ENCODE measurements at places on chromosomes 2 and 18. TPM values are rescaled to one million over a fixed set of nuclear protein-coding genes. Genes with fewer than 3 reads are reported as not detected.

DNA sequence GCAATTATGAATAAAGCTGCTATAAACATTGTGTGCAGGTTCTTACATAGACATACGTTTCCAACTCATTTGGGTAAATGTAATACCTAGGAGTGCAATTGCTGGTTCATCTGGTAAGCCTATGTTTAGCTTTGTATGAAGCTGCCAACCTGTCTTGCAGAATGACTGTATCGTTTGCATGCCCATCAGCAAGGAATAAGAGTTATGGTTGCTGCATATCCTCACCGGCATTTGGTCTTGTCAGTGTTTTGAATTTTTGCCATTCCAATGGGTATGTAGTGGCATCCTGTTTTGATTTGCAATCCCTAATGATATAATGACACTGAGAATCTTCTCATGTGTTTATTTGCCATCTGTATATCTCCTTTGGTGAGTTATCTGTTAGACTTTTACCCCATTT, 20.7 kb downstream of the CCDC150 start:
- H3K4me1 ChIP-seq = no peaks in the 10 kb centered on the region
- no peak overlapping the region for H3K27ac ChIP-seq
- H3K4me3 ChIP-seq = no peak overlapping the region

DNA sequence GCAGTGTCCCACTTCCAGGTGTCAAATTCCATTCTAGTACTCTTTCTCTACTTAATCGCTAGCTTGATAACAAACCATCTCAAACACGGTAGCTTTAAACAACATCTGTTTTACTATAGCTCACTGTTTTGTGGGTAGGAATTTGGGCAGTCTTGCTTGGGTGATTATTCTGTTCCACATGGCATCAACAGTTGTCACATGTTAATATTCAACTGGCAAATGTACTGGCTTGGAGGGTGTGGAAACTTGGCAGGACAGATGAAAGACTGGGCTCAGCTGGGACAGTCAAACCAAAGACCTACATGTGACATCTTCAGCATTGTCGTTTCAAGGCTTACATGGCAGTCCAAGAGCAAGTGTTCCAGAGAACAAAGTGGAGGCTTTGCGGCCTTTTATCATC, 241.8 kb downstream of the PTH2R start:
- no peaks in the 10 kb centered on the region for H3K36me3 ChIP-seq
- no peak for DNase-seq
- H3K4me3 ChIP-seq = no peak overlapping the region
- no peaks in the 10 kb centered on the region for H3K27me3 ChIP-seq

Gene GLS
- total RNA-seq = 415 TPM

Gene DOK1
- 17.6 TPM for total RNA-seq

GRCh38 chr2:230383453-230383852, 32.5 kb upstream of the SP100 start:
- no peak for DNase-seq
- H3K4me1 ChIP-seq = no peaks in the 10 kb centered on the region
- H3K27ac ChIP-seq = no peak overlapping the region
- H3K4me3 ChIP-seq = no peak overlapping the region
- no peaks in the 10 kb centered on the region for H3K27me3 ChIP-seq

DNA sequence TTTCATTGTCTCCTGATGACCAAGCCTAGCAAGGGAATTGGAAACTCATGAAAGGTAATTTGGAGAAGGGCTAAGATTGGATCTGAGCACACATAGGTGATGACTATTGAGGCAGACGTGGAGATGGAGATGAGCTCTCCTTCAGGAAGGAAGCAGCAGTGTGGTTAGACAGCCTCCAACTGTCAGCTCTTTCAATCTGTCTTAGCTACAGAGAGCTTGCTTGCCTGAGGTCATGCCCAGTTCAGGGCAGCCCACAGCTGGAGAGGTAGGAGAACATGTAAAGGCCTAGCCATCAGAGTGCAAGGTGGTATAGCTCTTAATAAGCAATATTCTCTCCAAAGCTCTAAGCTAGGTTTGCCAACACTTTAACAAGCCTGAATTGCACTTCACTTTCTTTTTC, 79.2 kb downstream of the THSD7B start:
- no peak for DNase-seq
- no peaks in the 10 kb centered on the region for H3K36me3 ChIP-seq
- no peaks in the 10 kb centered on the region for H3K27me3 ChIP-seq

DNA sequence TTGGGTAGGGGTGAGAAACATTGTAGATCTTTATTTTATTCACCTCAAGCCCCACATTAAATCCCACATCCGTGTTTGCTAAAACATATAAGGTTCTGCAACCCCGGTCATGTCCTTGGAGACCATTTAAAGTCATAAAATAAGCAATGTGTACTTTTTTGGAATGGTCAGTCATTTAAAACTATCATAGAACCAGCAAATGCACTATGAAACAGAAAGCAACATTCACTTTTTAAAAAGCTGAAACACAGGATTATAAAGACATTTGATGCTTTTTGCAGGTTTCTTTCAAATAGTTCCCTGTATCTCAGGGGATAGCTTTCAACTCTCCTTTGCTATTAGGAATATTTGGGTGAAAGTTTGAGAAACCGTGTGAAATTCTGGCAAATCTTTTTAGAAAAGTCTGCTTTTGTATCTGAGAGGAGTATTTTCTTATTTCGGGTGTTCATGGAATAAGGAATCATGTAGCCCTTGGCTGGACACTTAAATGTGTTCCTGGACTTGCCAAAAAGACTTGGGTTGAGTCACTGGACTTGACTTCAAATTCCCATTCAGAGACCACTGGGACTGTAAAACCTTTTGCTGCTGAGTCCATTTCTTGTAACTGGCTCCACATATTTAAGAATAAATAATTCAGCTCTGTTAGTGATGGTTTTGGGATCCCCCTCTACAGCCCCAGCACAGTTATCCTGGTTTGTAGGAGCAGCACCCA, 5.9 kb upstream of the CETN1 start:
- peak overlapping the region; percentile 12 for H3K4me3 ChIP-seq
- H3K36me3 ChIP-seq = no peaks in the 10 kb centered on the region
- no peaks in the 10 kb centered on the region for H3K27me3 ChIP-seq
